Suppressor macrophage (primary cell): ENCODE measurements at places on chromosomes 3 and 15.

DNA sequence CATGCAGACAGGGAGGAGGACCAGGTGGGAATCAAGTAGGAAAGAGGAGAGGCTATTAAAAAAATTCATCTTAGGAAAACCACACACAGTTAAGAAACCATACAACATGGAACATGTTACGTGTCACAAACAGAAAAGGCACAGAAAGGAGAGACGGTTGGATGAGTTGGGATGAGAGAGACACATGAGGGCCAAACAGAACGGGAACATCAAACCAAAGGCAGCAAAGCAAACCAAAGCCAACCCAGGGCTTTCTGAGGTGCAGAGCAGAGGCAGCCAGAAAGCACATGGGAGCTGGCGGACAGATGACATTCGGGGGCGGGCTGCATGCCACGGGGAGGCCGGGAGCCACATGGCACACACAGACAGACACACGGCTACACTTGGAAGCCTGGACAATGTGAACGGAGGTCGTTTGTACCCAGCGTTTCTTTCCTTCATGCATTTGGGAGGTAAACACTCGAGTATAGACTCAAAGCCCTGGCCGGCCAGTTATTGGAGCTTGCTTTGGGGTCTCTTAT, 8.6 kb upstream of the SEC13 start:
- no peak for DNase-seq

- no peak for DNase-seq
Observed at GRCh38 chr3:8279476-8279875, 222.1 kb upstream of the LMCD1 start.

DNA sequence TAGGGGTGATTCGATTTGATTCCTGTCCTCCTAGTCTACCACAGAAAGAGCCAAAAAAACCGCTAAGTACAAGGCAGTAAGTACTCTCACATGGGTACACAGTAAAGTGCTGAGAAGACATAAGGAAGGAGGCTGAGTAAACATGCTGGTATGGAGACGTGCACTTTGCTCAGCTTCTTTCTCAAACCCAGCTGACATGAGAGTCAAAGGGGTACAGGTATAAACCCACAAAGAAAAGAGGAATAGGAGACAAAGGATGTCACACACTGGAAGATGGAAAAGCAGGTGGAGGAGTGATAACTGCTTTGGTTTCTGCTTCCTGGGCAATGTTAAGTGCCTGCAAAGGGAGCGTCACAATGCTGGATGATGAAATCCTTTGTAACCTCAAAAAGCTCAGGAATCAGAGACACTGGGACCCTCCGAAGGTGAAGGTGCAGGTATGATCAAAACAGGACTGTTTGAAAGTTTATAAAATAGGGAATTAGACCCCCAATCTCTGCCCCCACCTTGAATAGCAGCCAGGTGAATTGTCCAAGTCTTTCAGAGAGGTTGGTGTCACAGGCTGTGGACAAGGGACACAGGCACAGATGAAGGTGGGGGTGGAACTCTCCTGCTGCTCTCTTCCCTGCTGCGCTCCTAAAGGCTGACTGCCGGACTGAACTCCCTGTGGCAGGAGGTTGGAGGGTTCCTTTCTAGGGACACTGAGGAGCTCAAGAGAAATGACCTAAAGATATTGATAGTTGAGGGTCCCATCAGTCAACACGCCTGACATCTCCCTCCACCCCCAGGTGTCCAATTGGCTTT, 101.8 kb downstream of the RAB11A start:
- no peak for DNase-seq

DNA sequence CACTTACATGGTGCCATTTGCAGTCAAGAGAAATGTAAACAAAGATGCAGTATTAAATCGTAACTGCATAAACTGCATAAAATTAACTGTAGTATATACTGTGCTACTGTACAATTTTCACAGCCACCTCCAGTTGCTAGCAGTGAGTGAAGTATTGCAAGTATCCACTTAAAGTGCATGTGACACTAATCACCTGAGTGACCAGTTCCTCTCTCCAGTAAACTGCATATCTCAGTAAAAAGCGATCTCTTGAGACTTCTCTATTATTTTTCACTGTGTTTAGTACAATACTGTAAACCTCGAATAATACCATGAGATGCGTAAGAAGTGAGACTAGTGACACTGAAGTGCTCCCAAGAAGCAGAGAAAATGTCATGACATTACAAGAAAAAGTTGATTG, 111.7 kb upstream of the PLXND1 start:
- DNase-seq, result peak; percentile 9

DNA sequence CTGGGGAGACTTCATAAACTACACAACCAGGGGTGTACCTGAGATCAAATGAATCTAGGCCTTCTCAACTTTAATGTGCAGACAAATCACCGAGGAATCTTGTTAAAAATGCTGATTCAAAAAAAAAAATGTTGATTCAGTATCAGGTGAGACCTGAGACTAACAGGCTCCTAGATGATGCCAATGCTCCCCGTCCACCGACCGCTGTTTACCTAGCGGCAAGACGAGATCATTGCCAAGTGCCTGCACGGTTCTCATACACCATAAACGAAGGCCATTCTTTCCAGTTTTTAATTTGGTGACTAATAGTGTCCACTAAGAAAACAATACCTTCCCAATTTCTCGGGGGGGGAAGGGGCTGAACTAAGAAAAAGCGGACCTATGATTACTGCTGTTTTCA, 2.5 kb upstream of the FSIP1 start:
- no peak for DNase-seq

- DNase-seq, result peak; percentile 7
Observed at GRCh38 chr3:5644773-5645670, 457.5 kb downstream of the EDEM1 start.

DNA sequence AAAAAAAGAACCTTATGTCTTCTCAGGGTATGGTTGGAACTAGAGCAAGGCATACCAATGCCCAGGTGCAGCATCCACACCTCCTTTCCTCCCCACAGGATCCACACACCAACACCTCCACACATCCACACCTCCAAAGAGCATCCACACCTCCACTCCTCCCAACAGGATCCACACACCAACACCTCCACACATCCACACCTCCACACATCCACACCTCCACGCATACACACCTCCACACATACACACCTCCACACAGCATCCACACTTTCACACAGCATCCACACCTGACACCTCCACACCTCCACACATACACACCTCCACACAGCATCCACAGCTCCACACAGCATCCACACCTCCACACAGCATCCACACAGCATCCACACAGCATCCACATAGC, 5.3 kb downstream of the MESP1 start:
- DNase-seq, result no peak

GRCh38 chr15:34818526-34818925, 23.2 kb upstream of the ACTC1 start:
- DNase-seq, result no peak

DNA sequence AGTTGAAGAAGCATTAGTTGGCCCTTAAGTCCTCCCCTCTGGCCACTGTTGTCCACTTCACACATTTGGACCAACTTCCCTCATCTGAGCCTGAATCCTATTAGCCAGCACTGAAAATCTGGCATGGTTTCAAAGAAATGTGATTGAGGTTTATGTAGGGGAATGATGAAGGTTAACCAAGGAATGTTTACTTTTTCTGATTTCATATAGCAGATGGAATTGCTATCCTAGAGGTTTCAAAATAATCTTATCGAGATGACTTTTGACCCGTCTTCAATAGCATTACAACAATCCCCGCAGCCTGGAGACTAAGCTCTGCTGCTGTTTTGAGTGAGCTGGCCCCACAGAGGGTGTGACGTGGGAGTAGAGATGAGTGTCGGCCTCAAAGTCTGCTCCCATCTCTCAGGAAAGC, 200.8 kb upstream of the IL12A start:
- DNase-seq, result no peak

- no peak for DNase-seq
Observed at GRCh38 chr15:95646484-95647273, 683.8 kb upstream of the NR2F2 start.

- no peak for DNase-seq
Observed at GRCh38 chr3:57796261-57796660, 40.2 kb downstream of the SLMAP start.

DNA sequence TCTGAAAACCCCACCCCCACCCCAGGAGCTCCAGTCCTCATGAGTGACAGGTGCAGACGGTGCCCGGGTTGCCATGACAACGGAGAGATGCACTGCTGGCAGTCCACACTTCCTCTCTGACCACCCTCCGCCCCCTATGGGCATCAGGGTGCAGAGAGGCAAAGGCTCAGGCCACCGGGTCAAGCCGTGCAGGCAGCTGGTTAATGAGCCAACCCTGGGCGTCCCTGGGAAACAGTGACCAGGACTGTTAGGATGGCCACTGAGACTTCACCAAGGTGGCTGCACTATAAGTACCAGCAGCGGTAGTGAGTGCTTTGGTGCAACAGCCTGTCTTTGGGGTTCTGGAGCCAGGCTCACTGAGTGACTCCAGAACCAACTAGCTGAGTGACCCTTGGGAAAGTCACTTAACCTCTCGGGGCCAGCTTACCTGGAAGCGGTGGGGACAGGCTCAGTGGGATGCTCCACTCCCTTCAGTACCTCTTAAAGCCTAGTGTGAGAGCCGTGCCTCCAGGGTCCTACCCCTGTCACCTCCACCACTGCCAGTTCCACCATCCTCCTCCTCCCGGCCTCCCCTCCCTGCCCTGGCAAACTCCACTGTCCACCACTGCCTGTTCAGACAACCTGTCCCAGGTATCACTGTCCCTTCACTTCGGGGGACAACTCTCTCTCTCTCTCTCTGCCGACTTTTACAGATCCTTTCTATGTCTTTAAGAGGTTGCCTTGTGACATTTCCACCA, 121.0 kb upstream of the PRR20G start:
- no peak for DNase-seq

DNA sequence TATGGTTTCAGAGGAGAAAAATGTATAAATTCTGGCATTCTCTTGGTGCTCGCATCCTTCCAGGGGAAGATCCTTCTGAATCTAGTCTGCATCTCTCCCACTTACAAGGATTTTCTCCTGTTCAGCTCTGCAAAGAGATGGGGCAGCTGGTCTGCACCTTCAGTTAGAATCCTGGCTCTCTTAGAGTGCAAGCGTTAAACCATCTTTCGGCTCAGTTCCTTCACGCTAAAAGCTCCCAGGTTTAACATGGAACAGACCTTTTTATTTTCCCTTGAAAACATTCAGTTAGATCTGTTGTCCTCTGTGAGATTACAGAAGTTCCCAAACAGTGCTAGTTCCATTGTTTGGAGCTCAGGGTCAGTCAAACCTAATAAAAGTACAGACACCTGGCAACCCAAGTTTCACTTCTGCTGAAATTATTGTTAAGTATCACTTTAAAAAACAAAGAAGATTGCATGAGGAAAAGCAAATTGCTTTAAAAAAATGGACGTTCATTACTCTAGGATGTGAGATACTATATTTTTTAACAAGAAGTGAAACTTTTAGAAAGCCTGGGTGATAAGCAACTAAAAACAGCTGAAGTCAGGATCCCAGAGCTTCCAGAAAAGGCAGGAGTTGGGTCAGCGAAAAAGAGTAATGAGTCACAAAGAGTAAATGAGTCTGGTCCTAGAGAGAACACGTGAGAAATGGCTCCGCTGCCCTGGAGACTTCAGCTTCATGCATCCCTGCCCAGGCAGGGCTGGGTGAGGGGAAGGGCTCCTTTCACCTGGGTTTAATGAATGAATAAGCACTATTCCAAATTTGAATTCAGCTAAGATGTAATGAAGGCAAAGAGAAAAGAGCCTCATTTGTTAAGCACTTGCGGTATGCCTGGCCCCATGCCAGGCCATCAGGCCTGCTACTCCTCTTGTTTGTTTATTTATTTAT, 63.3 kb downstream of the ABTB1 start:
- peak; percentile 92 for DNase-seq

DNA sequence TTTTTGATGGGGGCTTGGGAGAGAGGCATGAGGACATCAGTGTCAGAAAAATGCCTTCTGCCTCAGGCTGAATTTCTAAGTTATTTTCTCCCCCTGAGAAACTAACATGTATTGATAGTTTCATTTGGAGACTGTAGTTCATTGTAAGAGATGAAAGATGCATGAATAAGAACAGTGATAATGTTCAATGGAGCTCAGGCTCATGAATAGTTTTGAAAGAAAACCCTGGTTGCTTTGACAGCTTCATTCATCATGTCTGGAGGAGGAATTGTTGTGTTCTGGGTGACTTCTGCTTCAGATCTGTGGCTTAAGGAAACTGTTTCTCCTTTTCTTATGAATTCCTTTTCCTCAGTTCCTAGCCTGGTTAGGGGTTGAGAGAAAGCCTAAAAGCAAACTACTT, 204.0 kb upstream of the LRRC3B start:
- DNase-seq, result no peak

GRCh38 chr15:89075101-89075640, 13.1 kb upstream of the ABHD2 start:
- no peak for DNase-seq

DNA sequence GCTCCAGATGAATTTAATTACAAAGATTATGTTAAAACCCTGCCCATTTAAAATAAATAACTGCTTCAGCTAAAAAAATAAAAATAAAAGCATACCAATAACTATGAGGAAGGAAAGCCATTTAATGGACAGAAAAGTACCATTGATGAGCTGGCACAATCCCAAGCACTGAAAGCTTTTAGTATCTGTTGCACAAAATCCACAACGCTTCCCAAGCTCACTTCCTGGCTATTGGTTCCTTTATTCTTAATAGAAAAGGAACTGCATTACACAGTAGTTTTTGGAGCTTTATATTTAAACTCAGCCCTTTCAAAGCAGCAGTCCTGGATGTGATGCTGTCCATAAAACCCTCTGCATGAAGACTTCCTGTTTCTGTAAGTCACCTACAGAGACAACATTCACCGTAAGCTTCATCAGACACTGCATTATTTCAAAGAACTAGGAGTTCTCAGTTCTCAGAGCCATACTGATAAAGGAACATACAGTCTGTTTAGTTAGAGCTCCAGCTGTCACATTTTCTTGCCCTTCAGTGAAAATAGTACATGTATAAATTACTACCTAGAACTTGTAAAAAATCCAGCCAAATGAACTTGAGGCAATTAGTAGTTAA, 81.5 kb downstream of the CSNK1G1 start:
- peak; percentile 58 for DNase-seq

GRCh38 chr3:195788711-195789581, 22.8 kb downstream of the MUC4 start:
- DNase-seq, result no peak

DNA sequence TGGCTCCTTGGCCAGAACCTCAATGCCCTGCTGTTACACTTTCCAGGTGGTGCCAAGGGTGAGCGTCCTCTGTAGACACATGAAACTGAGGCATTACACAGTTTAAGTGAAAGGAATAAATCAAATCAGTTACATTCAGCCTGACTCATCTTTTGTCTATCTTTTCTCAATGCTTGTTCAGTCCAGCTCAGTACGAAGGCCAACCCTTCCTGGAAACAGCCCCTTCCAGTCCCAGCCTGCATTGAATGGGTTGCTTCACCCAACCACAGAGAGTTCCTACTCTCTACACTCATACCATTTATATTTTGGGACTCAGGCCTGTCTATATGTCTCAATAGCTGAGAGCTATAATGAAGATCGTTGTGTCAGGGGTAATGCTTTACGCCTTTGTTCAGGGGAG, 363.6 kb downstream of the RORA start:
- DNase-seq, result no peak

GRCh38 chr3:170258105-170258487, 35.9 kb downstream of the PRKCI start:
- DNase-seq, result no peak

GRCh38 chr3:65439641-65440284, 599.0 kb downstream of the MAGI1 start:
- DNase-seq, result no peak
